ENCODE measurements at places on chromosomes 2 and 18.

- no peak for DNase-seq
These were observed 47.2 kb downstream of the RAD51AP2 start for GRCh38 chr2:17470855-17471641.

DNA sequence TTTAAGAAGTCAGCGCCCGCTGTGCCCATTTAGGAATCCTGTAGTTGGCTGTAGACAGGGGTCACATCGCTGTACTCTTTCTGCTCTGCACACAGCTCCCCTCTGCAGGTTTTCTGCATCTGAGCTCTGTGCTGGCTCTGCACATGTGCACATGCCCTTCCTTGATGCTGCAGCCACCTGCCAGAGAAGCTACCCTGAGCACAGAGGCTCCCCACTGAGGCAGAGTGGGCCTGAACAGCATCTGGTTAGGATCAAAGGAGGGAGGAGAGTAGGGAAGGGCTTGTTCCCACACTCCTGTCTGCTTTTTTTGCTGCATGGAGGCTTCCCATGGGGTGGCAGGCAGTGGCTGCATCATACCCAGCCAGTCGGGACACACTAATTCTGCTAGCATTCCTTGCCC is 238.9 kb downstream of the FHOD3 start:
- no peak for DNase-seq

- no peak for DNase-seq
These were observed 35.2 kb downstream of the STK39 start for GRCh38 chr2:168212167-168212566.

DNA sequence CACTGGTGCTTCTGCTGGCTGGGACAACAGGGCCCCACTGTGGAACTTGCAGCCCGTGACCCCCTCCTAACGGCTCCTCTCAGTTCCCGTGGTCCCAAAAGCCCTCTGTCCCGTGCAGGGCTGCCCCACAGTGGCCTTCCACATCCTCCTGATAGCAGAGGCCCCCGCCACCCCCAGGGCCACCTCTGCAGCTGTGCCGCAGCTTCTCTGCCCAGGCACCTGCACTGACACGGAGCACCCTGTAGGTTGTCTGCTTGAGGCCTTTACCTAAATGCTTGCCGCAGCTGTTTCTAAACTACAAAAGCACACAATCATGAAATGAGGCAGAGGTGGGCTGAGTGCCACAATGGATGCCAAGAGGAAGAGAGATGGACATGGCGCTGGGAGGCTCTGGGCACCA is 13.5 kb upstream of the GRHL1 start:
- no peak for DNase-seq

- no peak for DNase-seq
These were observed 52.4 kb downstream of the ASAP2 start for GRCh38 chr2:9258953-9259399.

All from Caco-2 (cell line).